Hippocampal formation (tissue), 2 donors: ENCODE measurements at places on chromosomes 16 and 17.

DNA sequence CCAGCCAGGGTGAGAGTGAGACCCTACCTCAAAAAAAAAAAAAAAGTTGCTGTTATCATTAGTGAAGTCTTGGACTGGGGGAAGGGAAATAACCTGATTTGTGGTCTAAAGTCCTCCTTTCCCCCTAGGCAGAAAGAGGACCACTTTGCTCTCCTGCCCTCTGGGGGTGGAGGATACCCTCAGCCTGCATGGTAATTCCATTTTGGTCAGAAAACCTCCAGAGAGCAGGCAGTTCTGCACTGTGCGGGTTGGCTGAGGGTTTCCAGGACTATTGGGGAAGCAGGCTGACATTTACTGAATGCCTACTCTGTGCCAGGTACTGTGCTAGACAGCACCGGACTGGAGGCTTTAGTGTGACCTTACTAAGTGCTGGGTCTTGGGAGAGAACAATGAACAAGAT is 2.6 kb downstream of the ADAP2 start:
- DNase-seq: no peak

- DNase-seq: no peak
Observed at GRCh38 chr16:89582614-89583196, 7.1 kb downstream of the CPNE7 start.

DNA sequence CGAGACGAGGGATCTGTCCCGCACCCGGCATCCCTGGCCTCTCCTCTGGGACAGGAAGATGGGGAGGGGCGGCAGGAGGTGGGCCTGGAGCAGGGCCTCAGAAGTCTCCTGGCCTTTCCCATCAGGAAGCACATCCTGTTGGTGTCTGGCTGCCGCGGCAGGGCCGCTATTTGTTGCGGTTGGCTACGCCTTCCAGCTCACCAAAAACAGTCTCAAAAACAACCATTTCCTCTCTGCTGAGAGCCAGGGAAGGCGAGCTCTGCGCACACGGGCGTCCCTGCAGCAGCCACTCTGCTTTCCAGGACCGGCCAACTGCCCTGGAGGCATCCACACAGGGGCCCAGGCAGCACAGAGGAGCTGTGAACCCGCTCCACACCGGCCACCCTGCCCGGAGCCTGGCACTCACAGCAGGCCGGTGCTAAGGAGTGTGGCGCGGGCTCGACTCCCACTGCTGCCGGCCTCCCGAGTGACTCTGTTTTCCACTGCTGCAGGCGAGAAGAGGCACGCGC is at the start of gene TMEM204:
Gene TMEM204 (plus strand): TSS at position 224 of the 509 bp plus-strand sequence. CDS start 610 bp downstream, outside the sequence.
- DNase-seq: no peak

- no peak for DNase-seq
Observed at GRCh38 chr16:87819282-87819681, 50.0 kb downstream of the SLC7A5 start.

GRCh38 chr17:57809879-57810278 is 40.0 kb downstream of the MRPS23 start:
- DNase-seq: no peak

- DNase-seq: no peak
Observed at GRCh38 chr17:6691546-6691945, 21.6 kb downstream of the SLC13A5 start.

GRCh38 chr16:22055881-22056280 is 36.5 kb upstream of the VWA3A start:
- DNase-seq: no peak

GRCh38 chr17:27609611-27610303 is 21.2 kb upstream of the LGALS9 start:
- DNase-seq: peak; percentile 64

DNA sequence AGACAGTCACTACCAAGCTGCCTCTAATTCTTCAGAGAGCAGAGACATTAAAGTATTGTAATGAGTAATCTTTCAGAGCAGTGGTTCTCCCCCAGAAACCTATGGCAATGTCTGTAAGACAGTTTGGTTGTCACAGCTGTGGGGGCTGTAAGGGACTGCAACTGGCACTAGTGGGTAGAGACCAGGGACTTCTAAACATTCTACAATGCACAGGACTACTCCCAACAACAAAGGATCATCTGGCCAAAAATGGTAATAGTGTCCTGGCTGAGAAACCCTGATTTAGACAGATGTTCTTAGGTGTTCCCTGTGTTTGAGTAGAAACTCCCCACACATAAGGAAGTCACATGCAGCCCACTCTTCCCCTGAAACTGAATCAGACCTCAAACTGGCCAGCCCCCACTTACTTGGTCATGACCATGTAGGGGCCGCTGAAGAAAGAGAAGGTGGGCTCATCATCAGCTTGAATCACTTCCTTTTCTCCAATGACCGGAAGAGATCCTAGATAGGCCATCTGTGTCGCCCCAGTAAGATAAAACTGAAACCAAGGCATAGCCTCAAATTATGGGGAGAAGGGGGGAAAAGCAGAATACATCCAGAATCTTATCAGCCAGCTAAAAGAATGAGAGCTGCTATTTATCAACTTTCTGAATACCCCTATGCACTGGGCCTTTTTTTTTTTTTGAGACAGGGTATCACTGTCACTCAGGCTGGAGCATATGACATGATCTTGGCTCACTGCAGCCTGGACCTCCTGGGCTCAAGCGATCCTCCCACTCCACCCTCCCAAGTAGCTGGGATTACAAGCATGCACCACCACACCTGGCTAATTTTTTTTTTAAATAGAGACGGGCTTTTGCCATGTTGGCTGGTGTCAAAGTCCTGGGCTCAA is 75.8 kb downstream of the TEX14 start:
- no peak for DNase-seq

DNA sequence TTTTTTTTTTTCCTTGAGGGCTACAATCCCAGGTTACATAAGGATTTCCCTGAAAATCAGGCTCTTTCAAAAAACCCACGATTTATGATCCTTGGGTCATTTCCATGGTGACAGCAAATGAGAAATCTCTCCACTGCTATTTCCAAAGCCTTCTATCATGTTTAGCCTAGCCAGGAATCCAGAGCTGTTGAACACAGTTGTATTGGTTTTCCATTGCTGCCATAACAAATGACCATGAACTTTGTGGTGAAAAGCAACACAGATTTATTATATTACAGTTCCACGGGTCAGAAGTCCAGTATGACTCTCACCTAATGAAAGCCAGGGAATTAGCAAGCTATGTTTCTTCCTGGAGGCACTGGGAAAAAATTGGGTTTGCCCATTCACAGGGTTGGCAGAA is 106.6 kb downstream of the MAF start:
- no peak for DNase-seq

GRCh38 chr16:72985995-72986394 is 61.9 kb downstream of the ZFHX3 start:
- no peak for DNase-seq

DNA sequence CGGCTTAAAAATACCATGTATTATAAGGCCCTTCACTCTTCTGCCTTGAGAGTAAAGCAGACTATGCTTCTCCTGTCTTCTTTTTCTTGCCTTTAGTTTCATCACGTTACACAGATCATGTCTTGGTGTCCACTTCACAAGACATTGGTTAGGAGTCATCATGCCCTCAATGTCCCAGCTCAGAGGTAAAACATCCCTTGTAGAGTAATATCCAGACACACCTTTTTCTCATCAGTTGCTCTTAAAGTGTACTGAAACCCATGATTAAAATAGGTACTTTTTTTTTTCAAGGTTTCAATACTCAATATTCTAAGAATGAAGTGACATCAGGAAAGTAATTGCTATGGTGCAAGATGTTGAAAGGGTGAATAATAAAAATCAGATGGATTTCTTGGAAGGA is 267.8 kb downstream of the PMP22 start:
- DNase-seq: no peak

GRCh38 chr17:82922646-82923045 is 82.8 kb upstream of the ZNF750 start:
- no peak for DNase-seq

DNA sequence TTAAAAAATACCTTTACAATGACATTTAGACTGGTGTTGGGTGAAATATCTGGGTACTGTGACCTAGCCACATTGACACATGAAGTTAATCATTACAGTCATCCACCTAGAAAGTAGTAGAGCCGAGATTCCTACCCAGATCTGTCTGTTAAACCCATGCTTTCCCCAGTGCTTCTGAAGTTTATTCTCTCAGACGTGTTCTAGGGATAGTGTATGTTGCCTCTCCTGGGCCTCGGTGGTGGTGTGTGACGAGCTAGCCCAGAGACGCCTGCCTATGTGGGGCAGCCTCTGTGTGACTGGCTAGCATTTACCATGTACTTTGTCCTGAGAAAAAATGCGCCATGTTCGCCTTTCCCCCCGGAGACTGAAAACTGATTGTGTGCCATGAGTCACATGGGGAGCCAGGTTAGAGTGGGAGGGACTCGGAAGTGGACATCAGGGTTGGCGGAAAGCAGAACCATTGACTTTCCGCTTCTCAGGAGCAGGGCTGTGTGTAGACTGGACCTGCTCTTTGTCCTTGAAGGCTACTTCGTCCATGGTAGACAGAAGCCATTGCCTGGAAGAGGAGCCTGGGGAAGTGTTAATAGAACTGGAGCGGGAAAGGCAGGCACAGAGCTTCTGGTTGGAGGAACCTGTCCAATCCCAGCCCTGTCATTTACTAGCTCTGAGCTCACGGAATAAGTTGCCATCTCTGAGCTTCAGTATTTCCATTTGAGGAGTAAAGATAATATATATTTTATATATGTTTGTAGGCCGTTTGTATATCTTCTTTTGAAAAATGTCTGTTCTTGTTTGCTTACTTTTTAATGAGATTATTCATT is 235.5 kb downstream of the SNX29 start:
- no peak for DNase-seq

DNA sequence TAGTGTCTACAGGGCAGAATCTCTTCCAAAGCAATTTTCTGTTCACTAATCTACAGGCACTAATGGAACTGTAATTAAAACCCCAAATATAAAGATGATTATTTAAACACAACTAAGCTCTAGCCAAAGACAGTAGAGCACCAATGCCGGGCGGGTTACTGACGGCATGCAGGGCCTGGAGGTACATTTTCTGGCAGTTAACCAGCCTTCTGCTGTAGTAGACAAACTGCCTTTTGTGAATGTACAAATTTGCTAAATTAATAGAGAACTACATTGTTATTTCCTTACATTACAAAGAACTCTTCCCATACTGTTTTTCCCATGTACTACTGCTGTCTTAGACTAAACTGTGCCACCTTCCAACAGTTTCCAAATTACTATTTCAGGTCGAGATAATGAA is 107.8 kb downstream of the TRIM37 start:
- DNase-seq: no peak

GRCh38 chr17:16980813-16981731 is 9.2 kb upstream of the TNFRSF13B start:
- DNase-seq: no peak

DNA sequence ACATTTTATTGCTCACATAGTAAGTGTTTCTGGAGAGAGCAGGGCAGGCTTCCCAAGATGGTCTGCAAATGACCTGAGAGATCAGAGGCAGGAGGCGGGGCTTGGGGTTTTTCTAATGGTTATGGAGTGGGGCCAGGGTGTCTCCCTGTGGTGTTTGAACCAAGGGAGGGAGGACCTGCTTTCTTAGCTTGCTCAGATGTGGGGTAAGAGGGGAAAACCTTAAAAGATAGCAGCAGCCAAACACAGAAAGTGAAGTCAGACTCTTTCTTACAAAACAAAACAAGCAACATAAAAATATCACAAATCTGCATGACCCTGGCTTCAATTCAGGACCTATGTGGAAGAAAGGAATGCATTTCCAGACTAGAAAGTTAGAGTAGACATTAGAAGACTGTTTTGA is 22.9 kb upstream of the DNAJA2 start:
- no peak for DNase-seq

GRCh38 chr16:67241008-67241900 is 6.0 kb downstream of the FHOD1 start:
- no peak for DNase-seq

DNA sequence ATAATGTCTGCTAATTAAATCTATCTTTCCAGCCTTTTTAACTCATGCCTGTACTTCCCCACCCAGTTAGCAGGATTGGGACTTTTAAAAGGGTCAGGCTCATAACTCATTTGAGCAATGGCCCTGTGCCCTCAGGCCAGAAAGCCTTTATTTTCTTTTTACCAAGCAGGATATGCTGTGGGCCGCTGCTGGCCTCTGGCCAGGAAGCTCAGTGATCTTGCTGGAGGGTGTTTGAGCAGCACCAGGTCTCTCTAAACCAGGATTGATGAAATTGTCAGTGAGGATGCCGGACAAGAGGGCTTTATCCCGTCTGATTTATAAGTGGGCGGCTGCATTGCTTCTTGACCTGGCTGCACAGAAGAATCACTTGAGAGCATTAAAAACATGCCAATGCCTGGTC is 187.8 kb downstream of the RAB11FIP4 start:
- no peak for DNase-seq

DNA sequence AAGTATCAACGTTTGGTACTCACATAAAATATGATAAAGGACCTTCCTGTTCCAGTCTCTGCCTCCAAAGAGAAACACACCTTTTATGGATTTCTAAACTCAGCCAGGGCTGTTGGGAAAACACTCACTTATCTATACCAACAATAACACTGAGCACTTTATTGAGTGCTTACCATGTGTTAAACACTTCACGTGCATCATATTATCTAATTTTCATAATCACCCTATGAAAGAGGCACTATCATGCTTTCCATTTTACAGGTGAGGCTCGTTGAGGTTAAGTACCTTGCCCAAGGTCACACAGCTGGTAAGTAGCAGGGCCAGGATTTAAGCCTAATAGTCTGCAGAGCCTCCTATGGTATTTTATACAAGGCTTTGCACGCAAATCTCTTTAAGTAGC is 251.5 kb upstream of the SOX9 start:
- no peak for DNase-seq

- no peak for DNase-seq
Observed at GRCh38 chr17:76716839-76717215, 6.1 kb upstream of the MXRA7 start.

DNA sequence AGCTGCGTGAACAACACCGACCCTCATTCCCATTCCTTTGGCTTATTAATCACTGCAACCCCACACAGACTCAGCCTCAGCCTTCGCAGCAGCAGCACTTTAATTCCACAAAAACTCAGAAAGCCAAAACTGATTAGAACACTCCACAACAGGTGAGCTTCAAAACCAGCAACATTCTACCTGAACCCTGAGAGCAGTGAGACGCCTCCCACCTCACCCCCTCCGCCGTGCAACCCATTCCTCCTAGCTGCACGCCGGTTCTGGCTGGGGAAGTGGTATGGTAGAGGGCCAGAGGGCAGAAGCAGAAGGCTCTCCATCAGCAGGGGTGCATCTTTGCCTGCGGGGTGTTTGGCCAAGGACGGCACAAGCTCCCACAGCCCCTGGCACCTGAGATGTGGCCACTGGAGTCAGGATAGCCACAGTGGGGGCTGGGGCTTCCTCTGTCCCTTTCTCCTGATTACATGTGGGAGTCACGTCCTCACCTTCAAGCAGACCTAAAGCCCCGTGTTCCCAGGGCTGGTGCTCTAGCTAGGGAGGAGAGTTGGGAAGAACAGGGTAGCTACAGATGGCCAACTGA is 1.6 kb downstream of the BORCS6 start:
- DNase-seq: no peak

GRCh38 chr17:13403982-13404946 is 197.5 kb downstream of the HS3ST3A1 start:
- no peak for DNase-seq
